ENCODE measurements at places on chromosomes 13 and 19.
A peak's percentile ranks its signal among the peaks of the same experiment; 100 is the strongest.

DNA sequence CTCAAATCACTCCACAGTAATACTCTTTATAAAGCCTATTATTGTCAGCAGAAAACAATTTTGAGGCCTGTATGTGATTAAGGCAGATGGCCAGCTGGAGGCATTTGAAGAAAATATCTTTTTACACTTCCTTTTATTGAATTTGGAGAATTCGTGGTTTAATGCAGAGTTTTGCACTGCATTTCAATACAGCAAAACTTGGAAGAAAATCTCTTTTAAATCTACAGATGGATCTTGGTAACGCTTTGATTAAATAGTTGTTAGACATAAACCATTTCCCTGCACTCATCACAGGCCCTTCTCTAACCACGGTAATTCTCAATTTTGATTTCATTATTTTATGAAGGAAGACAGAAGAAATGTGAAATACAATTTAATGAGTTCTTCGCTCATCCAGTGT is 185.7 kb downstream of the RFC3 start:
- no peak for DNase-seq

DNA sequence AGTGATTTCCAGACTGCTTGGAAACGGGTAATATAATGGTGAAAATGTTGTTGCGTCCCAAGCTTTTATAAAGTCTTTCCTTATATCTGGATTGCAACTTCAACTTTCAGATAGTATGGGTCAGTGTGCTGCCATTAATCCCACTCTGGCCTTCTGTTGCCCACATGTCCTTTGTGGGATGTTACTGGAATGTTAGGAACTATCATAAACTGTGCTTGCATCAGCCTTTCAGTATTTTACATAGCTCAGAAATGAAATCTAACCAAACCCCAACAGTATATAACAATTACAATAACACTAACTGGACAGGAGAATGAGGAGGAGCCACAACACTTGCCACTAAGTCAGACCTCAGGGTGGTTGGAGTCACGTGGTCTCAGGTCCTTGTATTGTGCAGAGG is 78.9 kb downstream of the LNX2 start:
- DNase-seq, result no peak

DNA sequence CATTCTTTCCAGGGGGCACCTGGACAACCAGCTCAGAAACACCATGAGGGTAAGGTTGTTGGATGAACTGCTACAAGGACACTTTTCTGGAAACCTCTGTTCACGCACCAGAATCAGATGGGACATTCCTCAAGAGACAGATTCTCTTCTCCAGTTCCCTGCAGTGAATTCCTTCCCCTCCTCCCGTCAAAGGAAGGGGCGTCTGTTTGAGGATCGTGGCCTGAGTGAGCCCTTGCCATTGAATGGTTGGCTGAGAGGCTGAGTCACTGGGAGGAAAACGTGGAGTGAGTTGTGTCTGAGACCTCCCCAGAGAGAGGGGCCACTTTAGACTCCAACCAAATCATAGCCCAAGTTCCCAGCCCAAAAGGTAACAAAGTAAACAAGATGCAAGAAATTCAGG is 79.4 kb upstream of the ZNF507 start:
- no peak for DNase-seq

- DNase-seq, result no peak
These were observed 13.9 kb upstream of the DACH1 start for GRCh38 chr13:71880753-71881541.

DNA sequence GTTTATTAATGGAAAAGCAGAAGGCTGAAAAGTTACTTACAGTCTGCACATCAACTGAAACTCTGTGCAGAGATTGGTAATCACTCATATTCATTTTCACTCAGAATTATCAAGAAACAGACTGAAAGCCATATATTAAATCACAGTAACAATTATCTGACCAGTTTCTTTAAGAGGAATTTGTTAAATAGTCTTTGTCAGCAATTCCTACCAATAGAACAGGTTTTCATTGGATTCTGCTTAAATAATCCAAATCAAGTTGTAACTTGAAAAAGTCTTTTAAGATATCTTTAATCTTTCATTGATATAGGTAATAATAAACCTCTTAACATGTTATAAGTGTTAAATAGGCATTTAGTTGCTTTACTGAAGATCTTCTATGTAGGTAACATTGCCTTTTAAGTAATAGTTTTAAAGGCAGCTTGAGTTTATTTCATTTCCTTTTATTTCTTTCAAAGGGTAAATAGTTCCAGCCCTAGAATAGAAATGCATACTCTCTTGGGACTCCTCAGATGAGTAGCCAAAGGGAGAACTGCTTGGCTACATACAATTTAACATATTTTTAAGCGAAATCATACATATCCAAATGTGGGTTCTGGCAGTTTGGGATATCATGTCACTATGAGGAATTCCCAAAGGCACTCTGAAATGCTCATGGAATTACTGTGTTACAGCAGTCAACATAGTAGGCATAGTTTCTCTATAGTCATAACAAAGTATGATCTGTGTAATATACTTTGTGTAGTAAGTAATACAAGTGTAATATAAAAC is 326.0 kb upstream of the SPRY2 start:
- DNase-seq, result no peak

- no peak for DNase-seq
These were observed 69.8 kb downstream of the USP12 start for GRCh38 chr13:27101847-27102246.

DNA sequence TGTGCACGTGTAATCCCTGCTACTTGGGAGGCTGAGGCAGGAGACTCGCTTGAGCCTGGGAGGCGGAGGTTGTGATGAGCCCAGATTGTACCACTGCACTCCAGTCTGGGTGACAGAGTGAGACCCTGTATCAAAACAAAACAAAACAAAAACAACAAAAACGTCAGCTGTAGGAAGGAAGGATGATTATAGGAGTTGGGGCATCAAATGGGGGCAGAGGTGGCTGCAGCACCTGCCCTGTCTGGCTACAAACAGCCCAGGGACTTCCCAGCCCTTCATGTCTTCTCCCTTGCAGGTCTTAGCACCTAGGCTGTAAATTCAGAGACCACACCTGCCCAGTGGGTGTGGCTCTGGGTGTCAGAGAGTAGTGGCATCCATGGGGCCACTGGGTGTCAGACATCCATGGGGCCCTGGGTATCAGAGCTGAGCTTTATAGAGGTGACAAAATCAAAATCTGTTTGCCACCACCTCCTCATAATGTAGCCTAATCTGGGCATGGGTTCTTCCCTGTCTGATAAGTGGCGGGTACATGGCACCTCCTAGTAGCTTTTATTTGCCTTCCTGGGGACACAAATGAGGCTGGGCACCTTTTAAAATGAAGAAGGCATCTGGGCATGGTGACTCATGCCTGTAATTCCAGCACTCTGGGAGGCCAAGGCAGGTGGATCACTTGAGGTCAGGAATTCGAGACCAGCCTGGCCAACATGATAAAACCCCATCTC is 4.7 kb upstream of the B3GNT3 start:
- DNase-seq, result no peak

DNA sequence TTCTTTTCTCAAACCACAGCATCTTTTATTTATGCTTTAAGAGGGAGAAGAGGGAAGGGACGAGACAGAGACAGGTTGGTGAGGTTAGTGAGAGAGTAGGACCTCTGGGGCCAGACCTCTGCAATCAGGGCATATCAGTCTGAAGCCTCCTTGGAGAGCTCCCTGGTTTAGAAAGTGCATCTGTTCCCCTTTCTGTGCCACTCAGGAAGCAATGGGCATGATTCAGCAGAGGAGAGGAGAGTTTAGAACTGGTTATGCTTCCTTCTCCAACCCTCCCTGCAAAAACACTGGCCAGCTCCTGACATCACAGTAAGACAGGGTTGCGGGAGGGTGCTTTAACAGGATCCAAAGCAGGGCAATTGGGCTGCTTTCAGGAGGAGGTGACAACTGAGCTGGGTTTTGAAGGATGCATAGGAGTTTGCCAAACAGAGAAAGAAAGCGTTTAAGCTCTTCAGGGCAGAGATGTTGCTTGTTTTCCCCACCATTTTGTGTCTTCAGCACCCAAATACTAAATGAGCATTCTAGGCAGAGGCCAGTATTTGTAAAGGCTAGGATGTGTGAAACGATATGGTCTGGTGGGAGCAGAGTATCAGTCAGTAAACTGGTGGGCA is 33.1 kb downstream of the CERS4 start:
- no peak for DNase-seq

DNA sequence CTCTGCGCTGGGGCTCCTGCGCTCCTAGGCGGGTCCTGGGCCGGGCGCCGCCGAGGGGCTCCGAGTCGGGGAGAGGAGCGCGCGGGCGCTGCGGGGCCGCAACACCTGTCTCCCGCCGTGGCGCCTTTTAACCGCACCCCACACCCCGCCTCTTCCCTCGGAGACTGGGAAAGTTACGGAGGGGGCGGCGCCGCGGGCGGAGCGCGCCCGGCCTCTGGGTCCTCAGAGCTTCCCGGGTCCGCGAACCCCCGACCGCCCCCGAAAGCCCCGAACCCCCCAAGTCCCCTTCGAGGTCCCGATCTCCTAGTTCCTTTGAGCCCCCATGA is at the start of gene GJB2:
GJB2 (minus strand) TSS at position 103 of the 326 bp plus-strand sequence. CDS start 3,357 bp downstream, outside the sequence.
- DNase-seq, result no peak

DNA sequence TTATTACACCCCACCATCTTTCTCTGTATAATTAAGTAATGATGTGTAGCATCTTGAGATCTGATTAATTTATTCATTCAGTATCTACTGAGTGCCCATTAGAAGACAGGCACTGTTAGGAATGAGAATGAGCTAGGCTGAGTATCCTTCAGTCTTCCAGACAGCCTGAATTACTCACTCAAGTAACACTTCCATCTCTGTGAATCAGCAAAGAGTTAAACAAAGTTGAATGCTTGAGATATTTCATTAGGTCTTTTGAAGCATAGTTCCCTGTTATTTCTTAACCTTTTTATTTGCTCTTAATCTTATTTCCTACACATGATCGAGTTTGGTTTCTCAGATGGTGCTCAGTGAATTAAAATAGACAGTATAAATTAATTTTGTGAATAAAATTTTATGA is 413.7 kb downstream of the DCT start:
- DNase-seq, result no peak

- peak; percentile 99 for DNase-seq
These were observed 17.7 kb upstream of the SPACA4 start for GRCh38 chr19:48588670-48589401.

DNA sequence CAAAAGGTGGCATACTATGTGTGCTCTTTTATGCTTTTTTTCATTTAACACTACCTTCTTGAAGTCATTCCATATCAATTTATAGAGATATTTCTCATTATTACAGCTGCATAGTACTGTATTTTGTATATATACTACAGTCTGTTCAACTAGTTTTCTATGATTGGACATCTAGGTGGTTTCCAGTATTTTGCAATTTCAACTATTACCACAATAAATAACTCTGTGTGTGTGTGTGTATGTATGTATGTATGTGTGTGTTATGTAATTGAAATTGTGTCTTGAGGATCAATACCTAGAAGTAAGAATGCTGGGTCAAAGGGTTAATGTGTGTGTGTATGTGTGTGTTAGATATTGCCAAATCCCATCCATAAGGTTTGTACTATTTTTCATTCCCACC is 7.0 kb downstream of the LPAR6 start:
- DNase-seq, result no peak

- no peak for DNase-seq
These were observed 381.3 kb downstream of the ENOX1 start for GRCh38 chr13:43405457-43405856.

DNA sequence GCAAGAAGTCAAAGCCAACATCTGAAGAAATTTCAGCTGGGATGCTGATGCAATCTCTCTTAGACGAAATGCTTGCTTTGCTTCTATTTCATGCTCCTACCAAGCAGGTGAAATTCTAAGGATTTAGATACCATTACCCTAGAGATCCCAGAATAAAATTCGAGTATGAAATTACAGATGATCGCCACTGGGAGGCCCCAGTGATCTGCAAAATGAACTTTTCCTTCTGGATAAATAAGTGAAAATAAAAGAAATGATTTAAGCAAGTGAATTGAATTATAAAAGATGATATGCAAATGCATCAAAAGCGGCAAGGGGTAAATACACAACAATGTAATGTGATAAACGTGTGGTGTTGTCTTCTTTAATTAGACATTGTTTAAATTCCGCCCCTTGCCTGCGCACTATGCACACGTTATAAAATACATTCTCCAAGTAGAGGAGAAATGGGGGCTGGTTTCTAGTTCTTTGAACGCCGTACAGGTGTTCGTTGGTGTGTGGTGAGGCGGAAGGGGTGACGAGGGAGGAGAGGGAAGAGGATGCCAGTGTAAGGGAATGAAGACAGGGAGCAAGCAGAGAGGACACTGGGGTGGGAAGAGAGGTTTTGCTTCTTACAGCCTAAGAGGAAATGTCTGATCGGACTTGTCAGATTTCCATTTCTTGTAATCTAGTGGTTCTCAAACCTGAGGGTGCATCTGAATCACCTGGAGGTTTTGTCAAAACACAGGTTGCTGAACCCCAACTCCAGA is 58.0 kb downstream of the ERCC5 start:
- no peak for DNase-seq

- DNase-seq, result no peak
These were observed 2.0 kb downstream of the GRAMD1A start for GRCh38 chr19:35002037-35002535.

DNA sequence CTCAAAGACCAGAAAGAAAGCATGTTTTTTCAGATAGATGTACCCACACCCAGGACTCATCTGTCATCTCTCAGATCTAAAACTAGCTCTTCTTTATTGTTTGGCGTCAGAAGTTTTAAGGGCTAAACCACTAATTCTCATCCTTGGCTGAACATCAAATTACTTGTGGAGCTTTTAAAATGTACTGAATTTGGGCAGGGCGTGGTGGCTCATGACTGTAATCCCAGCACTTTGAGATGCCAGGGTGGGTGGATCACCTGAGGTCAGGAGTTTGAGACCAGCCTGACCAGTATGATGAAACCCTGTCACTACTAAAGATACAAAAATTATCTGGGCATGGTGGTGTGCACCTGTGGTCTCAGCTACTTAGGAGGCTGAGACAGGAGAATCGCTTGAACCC is 47.4 kb downstream of the RCBTB2 start:
- DNase-seq, result no peak

GRCh38 chr13:100240109-100240779 is 151.4 kb downstream of the PCCA start:
- no peak for DNase-seq

DNA sequence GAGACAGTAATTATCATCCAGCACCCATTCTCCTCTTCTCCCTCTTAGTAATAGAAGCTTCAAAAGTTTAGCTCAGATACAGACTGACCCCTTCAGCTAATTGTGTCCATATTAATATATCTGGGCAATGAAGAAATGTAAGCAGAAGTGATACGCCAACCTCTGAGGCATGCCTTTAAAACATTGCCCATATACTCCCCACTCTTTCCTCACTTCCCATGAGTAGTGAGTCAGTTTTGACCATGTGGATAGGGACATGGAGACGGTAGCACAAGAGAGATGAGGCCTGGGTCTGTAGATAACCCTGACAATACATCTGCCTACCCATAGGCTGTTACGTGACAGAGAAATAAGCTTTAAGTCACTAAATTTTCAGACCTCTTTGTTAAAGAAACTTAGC is 147.6 kb downstream of the KCTD12 start:
- DNase-seq, result no peak

DNA sequence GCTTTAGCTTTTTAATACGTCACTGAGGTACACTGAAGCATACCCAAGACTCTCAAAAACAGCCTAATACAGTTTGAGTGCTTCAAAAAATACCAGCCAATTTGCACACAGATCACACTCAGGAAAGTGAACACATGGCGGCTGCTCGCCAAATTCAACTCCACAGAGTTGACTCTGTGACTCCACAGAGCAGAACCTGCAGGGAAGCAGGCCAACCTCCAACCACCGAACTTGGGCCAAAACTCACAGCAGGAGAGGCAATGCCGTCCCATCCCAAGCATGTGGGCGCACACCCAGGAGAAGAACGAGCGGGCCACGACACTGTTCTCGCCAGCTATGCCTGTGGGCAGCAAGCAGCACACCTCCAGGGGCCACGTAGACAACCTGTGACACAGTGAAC is 21.1 kb downstream of the ELL start:
- no peak for DNase-seq
